Right renal cortex interstitium (tissue), 3 donors: ENCODE measurements at places on chromosomes 2 and 18.
A peak's percentile ranks its signal among the peaks of the same experiment; 100 is the strongest.

- DNase-seq = no peak
Measured at GRCh38 chr2:26847655-26848335, at the start of gene DPYSL5. DPYSL5 (plus strand) TSS chr2:26848132; CDS start chr2:26898500, 50,368 bp downstream.

DNA sequence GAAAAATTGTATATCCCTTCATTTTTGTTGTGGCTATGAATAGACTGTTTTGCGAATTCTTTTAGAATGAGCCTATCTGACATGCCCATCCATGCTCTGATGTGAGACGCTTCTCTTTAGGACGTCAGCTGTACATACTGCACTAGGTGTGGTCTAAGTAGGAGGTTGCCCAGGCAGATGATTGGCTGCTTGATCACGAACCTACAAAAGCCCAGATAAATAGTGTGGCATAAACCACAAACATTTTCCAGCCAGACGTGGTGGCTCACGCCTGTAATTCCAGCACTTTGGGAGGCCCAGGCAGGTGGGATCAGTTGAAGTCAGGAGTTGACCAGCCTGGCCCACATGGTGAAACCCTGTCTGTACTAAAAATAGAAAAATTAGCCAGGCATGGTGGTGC lies 251.8 kb downstream of the AGAP1 start:
- no peak for DNase-seq

DNA sequence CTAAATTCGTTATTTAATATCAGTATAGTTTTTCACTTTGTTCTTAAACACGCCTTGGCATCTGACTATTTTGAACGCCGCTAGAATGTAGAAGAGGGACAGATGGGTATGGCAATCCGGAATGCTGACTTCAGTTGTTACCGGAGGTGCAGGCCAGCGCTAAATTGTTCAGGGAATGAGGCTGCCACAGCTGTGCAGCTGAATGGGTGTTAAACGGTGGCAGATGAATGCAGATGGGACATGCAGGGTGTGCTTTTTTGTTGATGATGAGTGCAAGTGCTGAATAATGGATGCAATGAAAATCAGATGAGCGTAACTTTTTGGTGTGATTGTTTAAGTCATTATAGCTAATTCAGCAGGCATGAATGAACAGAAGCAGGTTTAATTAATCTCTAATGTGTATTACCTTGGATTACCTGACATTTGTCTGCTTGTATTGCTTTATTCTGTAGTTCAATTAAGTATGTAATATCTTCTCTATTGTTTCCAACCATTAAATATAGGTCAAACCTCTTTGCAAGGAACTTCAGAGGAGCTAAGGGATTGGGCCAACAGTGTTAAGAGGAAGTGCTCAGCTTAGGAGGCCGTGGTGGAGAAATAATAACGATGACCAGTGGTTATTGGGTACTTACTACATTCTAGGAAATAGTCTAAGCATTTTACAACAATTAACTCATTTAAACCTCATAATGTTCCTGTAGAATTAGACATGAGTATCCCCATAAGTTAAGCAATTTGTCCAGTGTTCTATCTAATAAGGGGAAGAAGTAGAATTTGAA lies 11.9 kb upstream of the CREG2 start:
- DNase-seq = no peak

DNA sequence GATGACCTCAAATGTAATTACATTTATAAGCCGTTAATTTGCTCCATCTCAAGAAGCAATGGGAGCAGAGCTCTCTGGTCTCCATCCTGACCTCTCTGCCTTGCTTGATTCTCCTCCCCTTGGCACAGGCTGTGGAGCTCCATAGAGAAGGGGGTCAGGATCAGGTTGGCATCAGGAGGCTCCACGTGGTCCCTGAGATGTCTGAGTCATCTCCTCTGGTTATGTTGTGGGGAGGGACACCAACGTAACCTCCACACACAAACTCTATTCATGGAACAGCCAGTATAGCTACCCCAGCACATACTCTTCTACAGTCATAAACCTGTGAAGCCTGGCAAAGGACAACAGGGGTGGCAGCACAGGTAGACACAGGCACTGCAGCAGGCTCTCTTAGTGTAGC lies 29.0 kb downstream of the TRABD2A start:
- DNase-seq = no peak

DNA sequence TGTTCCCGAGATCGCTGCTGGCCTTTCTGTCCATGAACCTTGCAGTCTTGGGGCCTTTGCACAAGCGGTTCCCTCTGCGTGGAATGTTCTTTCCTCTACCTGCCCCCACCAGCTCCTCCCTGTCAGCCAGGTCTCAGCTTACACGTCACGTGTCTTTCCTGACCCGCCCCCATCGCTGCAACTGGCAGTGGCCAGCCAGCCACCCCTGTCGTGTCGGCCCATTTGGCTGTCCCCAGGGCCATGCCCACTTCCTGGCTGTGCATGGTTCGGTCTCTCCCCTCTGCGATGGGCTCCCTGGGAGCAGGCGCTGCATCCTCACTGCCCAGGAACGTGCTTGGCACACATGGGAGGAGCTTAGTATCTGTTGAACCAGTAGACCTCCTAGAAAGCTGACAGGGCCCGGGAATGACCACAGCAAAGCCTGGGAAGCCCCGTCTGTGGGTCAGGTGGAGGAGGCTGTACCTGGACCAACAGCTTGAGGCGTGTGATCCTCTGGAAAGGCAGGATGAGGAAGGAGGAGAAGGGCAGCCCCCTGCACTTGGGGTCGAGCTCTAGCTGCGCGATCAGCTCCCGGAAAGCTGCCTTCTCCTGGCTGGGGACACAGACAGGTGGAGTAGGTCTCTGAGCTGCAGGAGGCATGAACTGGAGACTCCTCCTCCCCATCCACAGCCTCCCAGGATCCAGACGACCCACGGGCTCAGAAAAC lies 21.0 kb downstream of the SNORC start:
- DNase-seq = no peak

DNA sequence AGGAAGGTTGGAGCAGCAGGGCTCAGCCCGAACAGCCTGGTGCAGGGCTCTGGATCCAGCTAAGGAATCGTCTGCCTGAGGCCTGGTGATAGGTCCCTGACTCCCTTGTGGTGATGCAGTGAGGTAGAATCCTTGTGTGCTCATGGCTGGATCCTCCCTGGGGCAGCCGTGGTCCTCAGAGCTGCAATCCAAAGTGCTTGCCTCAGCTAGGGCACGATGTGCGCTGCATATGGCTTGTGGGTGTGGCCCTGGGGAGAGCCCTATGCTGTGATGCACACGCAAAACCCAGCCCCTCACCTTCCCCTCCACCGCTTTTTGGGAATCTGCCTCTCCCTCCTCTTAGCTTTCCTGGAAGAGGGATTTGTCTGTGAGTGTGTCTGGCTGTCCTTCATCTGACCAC lies 142.2 kb downstream of the DYSF start:
- DNase-seq = no peak

DNA sequence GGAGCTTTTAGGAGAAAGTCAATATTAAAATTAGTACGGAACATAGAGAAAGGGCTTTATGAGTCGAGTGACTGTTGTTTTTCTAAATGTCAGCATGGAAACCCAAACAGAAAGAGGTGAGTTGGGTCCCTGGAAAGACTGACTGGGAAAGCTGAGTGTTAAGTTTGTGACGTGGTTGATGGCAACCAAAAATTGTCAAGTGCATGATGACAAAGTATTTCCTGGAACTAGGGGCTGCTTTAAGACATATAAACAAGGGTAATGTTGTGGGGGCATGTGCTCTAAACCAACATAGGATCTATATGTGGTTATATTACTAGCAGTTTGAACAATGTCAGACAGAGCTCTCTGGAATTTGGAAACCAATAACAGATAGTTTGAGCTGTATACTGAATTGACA lies 50.9 kb upstream of the GPD2 start:
- DNase-seq = no peak

DNA sequence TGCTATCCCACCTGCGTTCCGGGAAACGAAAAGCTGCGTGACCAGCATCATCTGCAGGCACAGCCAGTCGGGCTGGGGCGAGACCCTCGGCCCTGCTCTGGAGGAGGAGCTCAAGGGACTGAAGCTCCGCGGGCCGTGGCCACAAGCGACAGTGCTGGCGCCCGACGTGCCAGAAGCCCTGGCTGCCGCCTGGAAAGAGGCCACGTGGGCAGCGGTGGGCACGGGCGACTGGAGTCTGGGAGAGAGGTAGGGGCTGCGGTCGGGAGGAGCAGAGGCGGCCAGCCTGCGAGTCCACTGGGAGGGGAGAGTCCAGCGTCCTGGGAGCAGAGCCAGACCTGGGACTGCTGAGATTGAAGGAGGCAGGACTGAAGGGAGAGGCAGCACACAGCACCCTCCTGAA lies 9.2 kb downstream of the DTYMK start:
- no peak for DNase-seq

DNA sequence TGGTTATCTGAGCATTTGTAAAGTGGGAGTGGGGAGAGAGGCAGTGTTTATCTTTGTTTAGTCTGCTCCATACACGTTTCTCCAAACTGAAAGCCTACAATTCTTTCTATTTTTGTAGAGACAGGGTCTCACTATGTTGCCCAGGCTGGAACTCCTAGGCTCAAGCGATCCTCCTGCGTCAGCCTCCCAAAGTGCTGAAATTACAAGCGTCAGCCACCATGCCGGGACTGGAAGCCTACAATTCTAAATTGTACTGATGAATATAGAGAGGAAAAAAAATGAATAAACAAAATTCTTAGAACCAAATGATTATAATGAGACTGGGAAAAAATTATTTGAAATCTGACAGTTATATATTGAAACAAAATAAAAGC lies 1.4 kb upstream of the ZFAND2B start:
- DNase-seq = no peak

- DNase-seq = no peak
Measured at GRCh38 chr2:62014102-62014501, 108.6 kb downstream of the COMMD1 start.

DNA sequence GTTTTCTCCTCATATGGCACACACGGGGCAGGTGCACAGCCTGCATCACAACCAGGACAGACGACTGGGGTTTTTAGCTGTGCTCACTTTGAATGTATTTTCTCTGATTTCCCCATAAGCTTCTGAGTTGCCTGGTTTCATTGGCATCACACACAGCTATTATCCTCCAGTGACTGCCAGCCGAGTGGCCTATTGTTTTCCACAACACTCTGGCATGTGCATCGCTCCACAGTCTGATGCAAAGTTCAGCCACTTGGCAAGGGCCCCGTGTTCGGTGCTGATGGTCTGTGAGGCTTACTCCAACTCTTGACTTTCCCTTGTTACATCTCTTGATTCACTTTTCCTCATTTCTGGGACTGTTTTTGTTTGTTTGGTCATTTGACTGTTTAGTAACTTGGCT lies 593.1 kb downstream of the CBLN2 start:
- DNase-seq = no peak

DNA sequence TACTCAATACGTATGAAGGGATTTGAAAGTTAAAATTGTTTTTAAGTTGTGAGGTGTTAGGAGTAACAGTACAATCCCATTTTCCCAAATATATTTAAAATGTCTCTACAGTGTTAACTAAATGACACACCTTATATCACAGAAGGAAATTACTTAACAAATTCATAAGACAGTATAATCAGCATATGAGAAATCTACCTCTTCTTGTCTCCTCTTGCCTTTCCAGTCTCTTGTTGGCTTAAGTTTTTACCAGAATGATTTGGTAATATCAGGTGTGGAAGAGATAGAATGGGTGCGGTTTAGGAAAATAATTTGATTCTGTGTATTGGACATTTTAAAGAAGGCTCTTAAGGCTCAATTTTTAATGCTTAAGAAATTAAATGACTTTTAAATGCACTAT lies 9.5 kb upstream of the INPP1 start:
- DNase-seq = no peak

GRCh38 chr2:237289139-237289538 lies 124.8 kb downstream of the COL6A3 start:
- no peak for DNase-seq

GRCh38 chr2:131394147-131394931 lies 30.4 kb upstream of the RAB6D start:
- peak; percentile 16 for DNase-seq

- no peak for DNase-seq
Measured at GRCh38 chr2:234992624-234993349, 41.0 kb downstream of the SH3BP4 start.

GRCh38 chr2:1231466-1232063 lies 181.7 kb upstream of the TPO start:
- DNase-seq = no peak

GRCh38 chr2:121502781-121503180 lies 27.9 kb upstream of the RNU4ATAC start:
- no peak for DNase-seq

DNA sequence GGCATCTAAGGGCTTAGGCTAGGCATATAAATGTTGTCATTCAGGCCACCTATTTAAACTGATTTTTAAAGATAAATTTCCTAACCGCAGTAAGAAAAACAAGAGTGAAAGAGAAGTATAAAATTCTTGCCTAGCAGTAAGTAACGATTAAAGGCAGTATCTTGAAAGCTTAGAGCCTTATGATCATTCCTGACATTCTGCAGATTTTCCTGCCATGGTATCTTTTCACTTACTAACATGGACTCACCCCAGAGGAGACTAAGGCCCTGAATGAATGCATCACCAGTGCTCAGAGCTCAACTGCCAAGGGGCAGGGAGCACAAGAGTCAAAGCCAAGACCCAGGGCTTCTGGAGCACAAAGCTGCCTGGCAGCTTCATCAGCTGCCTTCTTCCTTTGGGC lies 133.1 kb downstream of the GCA start:
- DNase-seq = no peak

DNA sequence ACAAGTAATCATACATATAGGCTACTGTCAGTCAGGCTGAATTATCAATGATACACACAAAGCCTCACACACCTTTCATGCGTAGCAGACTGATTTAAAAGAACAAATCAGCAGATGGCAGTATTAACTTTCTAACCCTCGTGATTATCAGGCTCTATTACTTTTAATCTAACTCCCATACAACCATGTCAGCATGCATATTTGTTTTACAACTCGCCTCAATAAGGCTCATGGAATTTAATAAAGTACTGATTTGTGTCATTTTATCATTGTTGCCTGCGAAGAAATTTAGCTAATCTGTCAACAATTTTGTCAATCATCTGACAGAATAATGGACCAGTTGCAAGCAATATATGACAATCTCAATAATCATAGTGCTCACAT lies 82.8 kb downstream of the SLC25A12 start:
- DNase-seq = peak; percentile 23

DNA sequence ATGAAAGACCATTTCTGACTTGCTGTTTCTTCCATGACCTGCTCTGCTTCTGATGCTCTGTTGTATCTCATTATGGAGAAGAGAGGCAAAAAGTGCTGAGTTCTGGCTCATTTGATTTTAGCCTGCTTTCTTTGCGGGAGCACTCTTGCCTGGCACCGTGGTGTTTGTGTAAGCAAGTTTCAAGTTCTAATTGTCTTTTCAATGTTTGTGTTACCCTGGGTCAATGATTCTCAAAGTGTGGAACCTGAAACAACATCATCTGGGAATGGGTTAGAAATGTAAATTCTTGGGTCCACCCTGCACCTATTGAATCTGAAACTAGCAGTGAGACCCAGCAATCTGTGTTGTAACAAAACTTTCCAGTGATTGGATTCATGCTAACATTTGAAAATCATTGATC lies 85.5 kb upstream of the STON1 start:
- DNase-seq = no peak
